ENCODE measurements at places on chromosomes 11 and 22.
A peak's percentile ranks its signal among the peaks of the same experiment; 100 is the strongest.

GRCh38 chr22:17272511-17272991, 53.3 kb upstream of the ADA2 start:
- no peak for DNase-seq

DNA sequence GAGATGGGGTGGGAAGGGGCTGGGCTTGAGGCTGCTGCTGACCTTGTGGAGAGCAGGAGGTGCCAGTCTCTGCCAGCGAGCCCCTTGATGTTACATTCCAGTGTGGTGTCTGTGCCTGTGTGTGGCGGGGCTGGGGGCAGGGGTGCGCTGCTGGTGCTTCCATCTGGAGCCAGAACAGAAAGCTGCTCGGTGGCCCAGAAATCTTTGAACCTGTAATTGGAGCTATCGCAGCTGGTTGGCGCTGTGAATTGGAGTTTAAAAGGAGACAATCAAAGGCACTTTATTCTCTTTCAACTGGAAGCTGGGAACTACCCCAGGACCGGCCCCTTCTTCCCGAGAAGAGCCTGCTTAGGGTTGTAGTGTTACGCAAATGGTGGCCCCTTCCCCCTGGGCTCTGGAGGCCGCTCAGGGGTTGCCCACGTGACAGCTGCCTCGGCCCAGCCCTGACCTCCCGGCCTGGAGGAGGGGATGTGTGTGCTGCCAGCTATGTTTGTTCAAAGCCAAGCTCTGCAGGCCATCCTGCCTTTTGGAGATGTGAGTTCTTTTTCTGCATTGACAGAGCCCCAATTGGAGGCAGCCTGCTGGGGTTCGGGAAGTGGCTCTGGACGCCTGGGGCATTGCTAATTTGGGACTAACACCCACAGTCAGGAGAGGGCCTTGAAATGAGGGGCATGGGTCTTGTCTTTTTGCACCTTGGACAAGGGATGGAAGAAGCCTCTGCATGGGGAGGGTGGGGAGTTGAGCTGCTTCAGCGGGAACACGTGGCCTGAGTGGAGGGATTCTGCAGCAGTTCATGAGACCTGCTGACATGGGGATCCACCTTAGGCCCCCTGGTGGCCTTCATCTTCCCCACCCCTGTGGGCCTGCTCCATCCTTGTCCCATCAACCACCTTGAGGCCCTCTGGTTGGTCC, 14.0 kb upstream of the ARSA start:
- no peak for DNase-seq

GRCh38 chr11:16902781-16903378, 111.3 kb downstream of the PLEKHA7 start:
- DNase-seq: no peak

GRCh38 chr11:60934790-60935605, 10.7 kb downstream of the TMEM132A start:
- no peak for DNase-seq

GRCh38 chr22:42296381-42296853, 26.0 kb upstream of the TCF20 start:
- DNase-seq: no peak

GRCh38 chr22:40413873-40414272, 43.5 kb downstream of the SGSM3 start:
- DNase-seq: no peak

- no peak for DNase-seq
These were observed 109.2 kb upstream of the MTMR2 start for GRCh38 chr11:96033095-96033494.

- no peak for DNase-seq
These were observed 68.5 kb upstream of the MPEG1 start for GRCh38 chr11:59281177-59281576.

DNA sequence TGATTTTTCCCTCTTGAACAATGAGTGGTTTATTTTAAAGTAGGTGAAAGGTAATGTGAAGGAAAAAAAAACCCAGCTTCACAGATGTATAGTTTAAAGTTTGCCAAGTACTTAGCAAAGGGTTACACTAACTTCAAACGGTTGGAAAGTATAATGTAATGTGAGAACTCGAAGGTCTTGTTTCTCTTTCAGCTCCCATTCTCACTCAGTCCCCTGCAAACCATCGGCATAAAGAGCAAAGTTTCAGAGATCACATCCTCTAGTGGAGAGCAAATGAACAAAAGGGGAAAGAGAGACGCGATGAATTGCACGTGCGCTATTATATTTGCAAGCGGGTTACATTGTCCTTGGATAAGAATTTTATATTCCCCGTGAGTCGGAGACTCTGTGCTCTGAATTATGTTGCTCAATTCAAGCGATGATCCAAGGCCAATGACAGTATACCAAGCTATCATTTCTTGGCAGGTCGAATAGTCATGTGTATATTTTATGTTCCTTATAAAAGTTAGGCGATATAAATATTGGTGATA, 37.6 kb upstream of the BIRC3 start:
- no peak for DNase-seq

DNA sequence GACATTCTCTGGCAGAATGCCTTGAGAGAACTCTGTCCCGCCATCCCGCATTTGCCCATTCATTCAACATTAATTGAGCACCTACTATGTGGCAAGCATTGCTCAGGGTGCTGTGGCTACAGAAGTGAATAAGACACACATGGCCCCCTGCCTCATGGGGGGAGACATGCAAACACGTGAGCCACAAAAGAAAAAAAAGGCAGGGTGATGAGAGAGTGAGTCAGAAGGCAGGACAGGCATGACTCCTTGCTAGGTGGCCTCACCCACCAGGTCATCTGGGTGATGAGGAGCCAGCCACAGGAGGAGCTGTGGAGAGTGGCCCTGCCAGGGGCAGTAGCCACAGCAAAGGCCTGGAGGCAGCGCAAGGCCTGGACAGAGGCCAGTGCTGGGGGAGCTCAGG, 4.9 kb downstream of the CHRM4 start:
- no peak for DNase-seq

- no peak for DNase-seq
These were observed 12.1 kb downstream of the SERGEF start for GRCh38 chr11:18000760-18001159.

- no peak for DNase-seq
These were observed 20.8 kb downstream of the CARS1 start for GRCh38 chr11:3036419-3036818.

- DNase-seq: no peak
These were observed 220.0 kb downstream of the TRPC6 start for GRCh38 chr11:101363706-101364275.

DNA sequence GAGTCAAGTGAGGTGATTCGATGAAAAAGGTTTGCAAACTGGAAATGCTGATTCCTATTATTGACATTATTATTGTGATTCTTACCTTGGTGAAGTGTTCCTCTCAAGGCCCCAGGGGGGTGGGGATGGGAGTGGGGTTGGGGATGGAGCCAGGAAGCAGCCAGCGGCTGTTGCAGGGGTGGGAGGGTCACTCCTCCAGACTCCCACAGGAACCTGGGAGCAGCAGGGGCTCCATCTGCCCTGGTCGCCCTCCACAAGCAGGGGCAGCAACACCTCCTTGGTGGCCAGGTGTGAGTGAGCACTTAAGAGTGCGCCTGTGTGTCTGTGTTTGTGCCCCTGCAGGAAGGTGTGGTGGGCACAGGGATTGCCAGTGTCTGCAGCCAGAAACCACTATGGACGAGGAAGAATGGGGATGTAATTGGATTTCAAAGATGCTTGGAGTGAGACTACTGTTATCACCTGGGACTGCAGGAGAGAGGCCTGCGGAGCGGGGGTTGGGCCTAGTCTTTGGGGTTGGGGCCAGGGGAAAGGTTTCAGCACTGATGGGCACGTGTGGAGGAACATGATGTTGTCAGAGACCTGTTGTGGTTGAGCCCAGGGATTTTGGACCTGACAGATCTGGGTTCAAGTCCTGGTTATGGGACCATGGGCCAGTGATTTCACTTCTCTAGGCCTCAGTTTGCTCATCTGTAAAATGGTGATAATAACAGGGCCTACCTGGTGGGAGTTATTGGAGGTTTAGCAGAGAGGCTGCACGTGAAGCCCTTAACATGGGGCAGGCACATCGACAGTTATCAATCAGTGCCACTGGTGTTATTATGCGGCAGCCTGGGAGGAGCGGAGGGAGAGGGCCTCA, 3.6 kb upstream of the TP53I11 start:
- no peak for DNase-seq

- peak; percentile 9 for DNase-seq
These were observed 16.2 kb downstream of the PIWIL3 start for GRCh38 chr22:24758164-24758799.

DNA sequence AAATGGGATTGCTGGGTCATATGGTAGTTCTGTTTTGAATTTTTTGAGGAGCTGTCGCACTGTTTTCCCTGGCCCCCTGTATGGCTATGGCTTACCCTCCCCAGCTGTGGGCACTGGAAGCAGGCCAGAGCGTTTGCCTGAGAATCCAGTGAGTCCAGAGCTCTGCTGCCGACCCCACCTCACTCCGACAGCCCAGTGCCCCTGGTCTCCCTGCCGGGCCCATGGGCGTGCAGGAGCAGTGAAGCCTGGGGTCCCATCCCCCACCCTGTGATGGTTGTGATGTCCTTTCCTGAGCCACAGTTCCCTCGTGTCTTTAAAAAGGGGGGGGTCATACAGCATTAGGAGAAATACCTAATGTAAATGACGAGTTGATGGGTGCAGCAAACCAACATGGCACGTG, 13.3 kb upstream of the GRAMD4 start:
- DNase-seq: no peak

GRCh38 chr22:17472932-17473331, 90.4 kb upstream of the SLC25A18 start:
- DNase-seq: no peak

GRCh38 chr22:39997939-39998726, 3.4 kb downstream of the FAM83F start:
- no peak for DNase-seq

DNA sequence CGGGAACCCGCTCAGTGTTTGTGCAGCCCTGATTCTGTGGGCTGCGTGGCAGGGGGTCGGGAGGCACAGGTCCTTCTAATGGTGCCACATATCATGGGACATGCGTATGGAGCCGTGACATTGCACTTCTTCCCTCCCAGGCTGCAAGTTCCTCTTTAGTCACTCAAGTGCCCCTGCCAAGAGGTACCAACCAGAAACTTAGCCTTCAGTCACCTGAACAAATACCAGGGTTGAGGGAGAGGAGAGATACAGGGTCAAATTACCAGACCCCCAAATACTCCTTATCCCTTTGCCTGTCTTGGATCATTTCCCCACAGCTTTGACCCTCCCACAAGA, 209.1 kb downstream of the BUD13 start:
- DNase-seq: no peak

DNA sequence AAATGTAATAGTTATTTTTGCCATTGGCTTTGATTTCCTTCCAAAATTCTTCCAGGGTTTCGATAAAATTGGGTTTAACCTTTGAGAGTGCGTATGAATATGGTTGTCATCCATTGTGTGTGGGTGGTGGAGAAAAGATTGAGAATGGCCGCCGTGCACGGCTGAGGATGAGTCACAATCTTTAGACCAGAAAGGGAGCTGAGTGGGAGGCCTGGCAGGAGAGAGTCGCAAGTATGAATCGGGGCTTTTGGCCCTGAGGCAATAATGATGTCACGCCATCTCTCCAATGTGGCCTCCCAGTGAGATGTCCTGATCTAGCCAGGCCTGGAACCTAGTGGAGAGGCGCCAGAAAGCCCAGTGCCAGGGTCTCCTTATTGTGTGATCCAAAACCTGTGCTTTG, 33.1 kb upstream of the SMPD1 start:
- DNase-seq: no peak

DNA sequence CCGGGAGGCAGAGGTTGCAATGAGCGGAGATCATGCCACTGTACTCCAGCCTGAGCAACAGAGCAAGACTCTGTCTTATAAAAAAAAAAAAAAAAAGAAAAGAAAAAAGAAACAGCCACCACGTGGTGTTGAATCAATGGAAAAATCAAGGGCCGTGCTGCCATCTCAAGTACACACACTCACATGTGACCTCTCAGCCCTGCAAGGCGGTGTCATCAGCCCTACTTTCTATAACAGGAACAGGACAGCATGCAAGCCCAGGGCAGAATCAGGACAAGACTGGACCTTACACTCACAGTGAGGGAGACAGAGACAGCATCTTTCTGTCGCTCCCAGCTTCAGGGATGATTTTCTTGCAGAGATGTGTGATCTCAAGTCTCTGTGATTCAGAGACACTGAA, 179.6 kb downstream of the MPPED1 start:
- DNase-seq: no peak

- no peak for DNase-seq
These were observed 104.7 kb upstream of the RRM1 start for GRCh38 chr11:3989921-3990290.

GRCh38 chr11:18046116-18046777, at the start of gene TPH1:
TSS of gene TPH1 (minus strand) at chr11:18046269. CDS start at chr11:18040762, 5,507 bp downstream.
- DNase-seq: no peak

DNA sequence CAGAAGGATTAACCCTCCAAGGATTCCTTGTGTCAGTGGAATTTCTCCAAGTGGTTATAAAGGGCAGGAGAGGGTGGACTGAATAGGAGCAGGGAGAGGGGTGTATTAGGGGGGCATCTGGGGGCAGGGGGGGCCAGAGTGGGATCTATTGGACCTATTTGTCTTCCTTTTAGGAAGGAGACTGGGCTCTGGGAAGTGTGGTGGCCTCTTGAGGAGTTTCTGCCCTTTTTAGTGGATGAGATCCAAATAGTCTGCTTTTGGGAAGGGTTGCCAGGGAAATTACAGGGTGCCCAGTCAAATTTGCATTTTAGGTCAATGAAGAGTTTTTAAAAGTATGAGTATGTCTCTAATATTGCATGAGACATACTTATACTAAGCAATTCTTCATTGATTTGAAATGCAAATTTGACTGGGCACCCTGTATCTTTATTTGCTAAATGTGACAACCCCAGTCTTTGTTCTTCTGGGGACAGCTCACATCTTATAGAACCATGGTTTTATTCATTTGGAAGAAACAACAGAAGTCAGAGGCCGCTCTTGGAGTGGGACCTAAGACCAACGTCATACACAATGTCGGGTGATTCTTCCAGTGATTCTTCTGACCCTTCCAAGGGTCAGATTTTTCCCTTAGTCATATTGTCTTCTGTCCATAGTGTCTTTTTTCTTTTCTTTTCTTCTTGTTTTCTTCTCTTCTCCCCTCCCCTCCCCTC, 429 bp upstream of the SLC22A6 start:
- no peak for DNase-seq

DNA sequence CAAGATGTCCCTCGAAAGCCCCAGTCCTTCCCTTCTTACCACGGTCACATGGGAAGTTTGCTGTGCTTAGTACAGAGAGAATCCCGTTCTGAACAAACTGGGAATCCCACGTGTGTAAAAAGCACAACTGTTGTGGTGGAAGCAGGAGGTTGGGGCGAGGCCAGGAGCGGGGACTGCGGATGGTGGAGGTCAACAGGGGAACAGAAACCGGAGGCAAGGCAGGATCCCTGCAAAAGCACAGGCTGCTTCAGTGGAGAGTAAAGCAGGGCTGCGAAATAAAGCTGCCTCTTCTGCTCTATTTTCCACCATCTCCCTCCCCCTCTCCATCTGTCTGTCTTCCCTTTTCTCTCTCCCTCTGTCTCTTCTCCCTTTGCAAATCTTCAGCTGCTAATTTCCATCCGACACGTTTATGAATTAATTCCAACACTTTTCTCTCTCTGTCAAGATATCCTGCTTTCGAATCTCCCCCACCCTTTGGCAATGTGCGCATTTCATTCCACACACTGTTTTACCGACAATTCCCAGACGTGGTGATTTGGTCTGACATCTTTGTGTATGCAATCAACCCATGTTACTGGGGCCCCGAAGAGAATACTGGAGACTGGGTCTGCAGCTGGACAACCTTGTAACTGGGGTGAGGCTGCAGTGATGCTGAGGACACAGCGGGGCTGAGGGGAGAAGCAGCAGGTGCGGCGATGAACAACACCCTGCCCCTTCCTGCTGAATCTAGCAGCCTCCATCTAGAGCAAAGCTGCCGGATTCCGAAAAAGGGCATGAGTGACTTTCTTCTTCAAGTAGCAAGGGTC, 571.8 kb downstream of the OPCML start:
- no peak for DNase-seq

- no peak for DNase-seq
These were observed 46.1 kb upstream of the PRDM11 start for GRCh38 chr11:45100339-45100738.

Data from activated effector memory CD4-positive, alpha-beta T cell treated with Interleukin-2 at 50 U/mL for 16 hours (primary cell).